ENCODE measurements at places on chromosomes 7 and 10. TPM values are rescaled to one million over a fixed set of nuclear protein-coding genes. Genes with fewer than 3 reads are reported as not detected.

DNA sequence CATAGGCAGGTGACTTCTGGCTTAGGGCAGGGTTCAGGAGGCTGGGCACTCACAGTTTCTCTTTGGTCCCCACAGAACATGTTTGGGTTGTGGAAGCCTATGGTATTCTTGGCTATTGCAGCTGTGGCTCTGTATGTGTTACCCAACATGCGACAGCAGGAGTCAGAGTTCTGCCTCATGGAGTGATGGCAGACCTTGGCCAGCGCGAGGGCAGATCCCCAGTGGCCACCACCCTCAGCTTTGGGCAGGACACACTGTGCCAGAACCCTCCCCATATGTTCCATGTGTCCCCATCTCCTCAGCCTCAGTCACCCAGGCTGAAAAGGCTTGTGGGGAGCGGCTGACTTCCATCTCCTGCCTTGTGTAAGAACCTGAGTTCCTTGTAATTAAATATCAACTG is 8.5 kb upstream of the FLNC start:
- no peak overlapping the region for H3K4me3 ChIP-seq
- no peak overlapping the region for H3K27ac ChIP-seq
- peaks cover 4% of the 10 kb centered on the region for H3K4me1 ChIP-seq
- no peaks in the 10 kb centered on the region for H3K36me3 ChIP-seq

GRCh38 chr10:109529258-109529657 is 394.1 kb downstream of the XPNPEP1 start:
- H3K4me1 ChIP-seq: no peaks in the 10 kb centered on the region
- no peak overlapping the region for H3K27ac ChIP-seq
- no peak for DNase-seq
- no peaks in the 10 kb centered on the region for H3K27me3 ChIP-seq

DNA sequence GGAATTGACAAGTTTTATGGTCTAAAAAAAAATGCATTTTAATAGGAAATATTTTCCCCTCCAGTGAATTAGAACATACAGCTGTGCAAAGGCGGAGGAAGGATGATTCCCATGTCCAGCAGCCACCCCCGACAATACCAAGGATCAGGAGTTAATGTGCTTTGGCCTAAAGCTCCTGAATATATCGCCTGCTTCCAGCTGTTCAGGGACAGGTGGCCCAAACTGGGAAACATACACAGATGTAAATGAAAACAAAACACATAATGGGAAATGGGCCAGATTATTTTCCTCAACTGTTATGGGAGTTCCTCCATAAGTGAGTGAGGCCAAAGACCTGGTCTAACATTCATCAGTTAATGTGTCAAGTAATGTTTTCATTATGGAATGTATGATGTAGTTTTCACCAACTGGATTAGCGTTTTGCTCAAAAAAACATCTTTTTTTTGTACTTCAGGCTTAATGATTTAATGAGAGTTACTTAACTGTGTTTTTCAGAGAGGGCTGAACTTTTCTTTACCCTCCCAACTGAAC is 55.1 kb upstream of the LAMB1 start:
- DNase-seq: no peak
- H3K4me3 ChIP-seq: no peak overlapping the region
- H3K36me3 ChIP-seq: no peaks in the 10 kb centered on the region
- no peaks in the 10 kb centered on the region for H3K4me1 ChIP-seq
- peaks cover 2% of the 10 kb centered on the region for H3K27me3 ChIP-seq
- no peak overlapping the region for H3K27ac ChIP-seq

GRCh38 chr7:133675510-133676218 is 422.8 kb downstream of the EXOC4 start:
- no peaks in the 10 kb centered on the region for H3K36me3 ChIP-seq
- no peak for DNase-seq
- H3K4me1 ChIP-seq: no peaks in the 10 kb centered on the region
- H3K27ac ChIP-seq: no peak overlapping the region

The CCL26 gene
- not detected for total RNA-seq

DNA sequence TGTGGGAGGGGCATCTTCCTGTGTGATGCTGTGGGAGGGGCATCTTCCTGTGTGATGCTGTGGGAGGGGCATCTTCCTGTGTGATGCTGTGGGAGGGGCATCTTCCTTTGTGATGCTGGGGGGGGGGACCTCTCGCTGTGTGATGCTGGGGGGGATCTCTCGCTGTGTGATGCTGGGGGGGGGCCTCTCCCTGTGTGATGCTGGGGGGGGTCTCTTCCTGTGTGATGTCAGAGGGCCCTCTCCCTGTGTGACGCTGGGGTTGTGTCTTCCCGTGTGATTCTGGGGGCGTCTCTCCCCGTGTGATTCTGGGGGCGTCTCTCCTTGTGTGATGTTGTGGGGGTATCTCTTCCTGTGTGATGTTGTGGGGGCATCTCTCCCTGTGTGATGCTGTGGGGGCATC is 27.9 kb upstream of the DPYSL4 start:
- H3K4me1 ChIP-seq: peaks cover 35% of the 10 kb centered on the region
- H3K27me3 ChIP-seq: no peaks in the 10 kb centered on the region
- no peak for DNase-seq
- H3K36me3 ChIP-seq: peaks cover 2% of the 10 kb centered on the region

The CHN2 gene
- 2.4 TPM for total RNA-seq

GRCh38 chr7:35831208-35831607 is 30.4 kb downstream of the SEPTIN7 start:
- peaks cover 60% of the 10 kb centered on the region for H3K36me3 ChIP-seq
- no peak for DNase-seq
- no peak overlapping the region for H3K4me3 ChIP-seq
- H3K27me3 ChIP-seq: no peaks in the 10 kb centered on the region
- H3K4me1 ChIP-seq: peaks cover 21% of the 10 kb centered on the region

The PPP1R9A gene
- not detected for total RNA-seq

- H3K27me3 ChIP-seq: peaks cover 3% of the 10 kb centered on the region
- peak overlapping the region; percentile 7 for H3K27ac ChIP-seq
- H3K4me3 ChIP-seq: no peak overlapping the region
- peaks cover 1% of the 10 kb centered on the region for H3K36me3 ChIP-seq
- H3K4me1 ChIP-seq: peaks cover 14% of the 10 kb centered on the region
Measured at GRCh38 chr10:8424555-8425211, 370.2 kb downstream of the GATA3 start.

The CRYGN gene
- 0.25 TPM for total RNA-seq

- H3K27me3 ChIP-seq: no peaks in the 10 kb centered on the region
- H3K36me3 ChIP-seq: no peaks in the 10 kb centered on the region
- no peak for DNase-seq
Measured at GRCh38 chr10:121296881-121297585, 301.2 kb downstream of the FGFR2 start.

DNA sequence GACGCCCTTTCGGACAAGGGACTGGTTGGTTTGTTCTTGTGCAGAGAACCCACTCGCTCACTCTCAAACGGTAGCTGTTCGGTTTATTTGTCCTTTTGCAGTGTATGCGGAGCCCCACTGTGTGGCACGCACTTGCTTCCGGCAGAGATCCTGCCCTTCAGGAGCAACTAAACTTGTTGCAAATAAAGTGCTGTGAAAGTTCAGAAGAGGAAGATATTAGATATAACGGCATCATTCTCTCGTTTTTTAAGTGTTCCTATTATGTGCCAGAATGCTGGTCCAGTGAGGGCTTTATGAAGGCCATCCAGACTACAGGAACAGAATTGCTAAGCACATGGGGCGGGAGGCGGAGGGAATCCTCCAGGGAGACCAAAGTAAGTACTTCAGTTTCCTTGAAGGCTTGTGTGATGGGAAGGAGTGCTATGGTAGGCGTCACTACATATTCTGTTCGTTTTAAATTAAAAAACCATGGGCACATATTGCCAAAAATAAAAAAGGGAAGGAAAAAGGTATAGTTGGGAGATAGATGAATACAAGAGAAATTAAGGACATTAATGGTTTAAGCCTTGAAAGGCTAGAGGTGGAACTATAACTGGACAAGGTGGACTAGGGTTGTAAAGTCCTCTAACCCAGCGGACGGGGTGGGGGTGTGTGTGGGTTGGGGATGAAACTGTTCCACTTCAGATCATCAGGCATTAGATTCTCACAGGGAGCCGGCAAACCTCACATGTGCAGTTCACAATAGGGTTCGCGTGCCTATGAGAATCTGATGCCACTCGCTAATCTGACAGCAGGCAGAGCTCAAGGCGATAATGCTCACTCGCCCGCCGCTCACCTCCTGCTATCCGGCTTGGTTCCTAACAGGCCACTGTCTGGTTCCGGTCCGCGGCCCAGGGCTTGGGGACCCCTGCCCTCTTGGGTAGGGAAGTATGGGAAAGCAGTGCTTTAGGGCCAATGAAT is 704 bp upstream of the ERLIN1 start:
- H3K27ac ChIP-seq: peak overlapping the region; percentile 97
- no peaks in the 10 kb centered on the region for H3K27me3 ChIP-seq
- H3K36me3 ChIP-seq: peaks cover 39% of the 10 kb centered on the region
- H3K4me3 ChIP-seq: peak overlapping the region; percentile 97
- peaks cover 64% of the 10 kb centered on the region for H3K4me1 ChIP-seq

GRCh38 chr7:132251327-132251659 is 325.0 kb downstream of the PLXNA4 start:
- no peak overlapping the region for H3K4me3 ChIP-seq
- H3K36me3 ChIP-seq: no peaks in the 10 kb centered on the region
- peaks cover 9% of the 10 kb centered on the region for H3K27me3 ChIP-seq
- H3K27ac ChIP-seq: no peak overlapping the region
- no peaks in the 10 kb centered on the region for H3K4me1 ChIP-seq

GRCh38 chr7:45923290-45923689 is 2.2 kb upstream of the IGFBP3 start:
- H3K4me3 ChIP-seq: peak overlapping the region; percentile 26
- peak; percentile 60 for DNase-seq

DNA sequence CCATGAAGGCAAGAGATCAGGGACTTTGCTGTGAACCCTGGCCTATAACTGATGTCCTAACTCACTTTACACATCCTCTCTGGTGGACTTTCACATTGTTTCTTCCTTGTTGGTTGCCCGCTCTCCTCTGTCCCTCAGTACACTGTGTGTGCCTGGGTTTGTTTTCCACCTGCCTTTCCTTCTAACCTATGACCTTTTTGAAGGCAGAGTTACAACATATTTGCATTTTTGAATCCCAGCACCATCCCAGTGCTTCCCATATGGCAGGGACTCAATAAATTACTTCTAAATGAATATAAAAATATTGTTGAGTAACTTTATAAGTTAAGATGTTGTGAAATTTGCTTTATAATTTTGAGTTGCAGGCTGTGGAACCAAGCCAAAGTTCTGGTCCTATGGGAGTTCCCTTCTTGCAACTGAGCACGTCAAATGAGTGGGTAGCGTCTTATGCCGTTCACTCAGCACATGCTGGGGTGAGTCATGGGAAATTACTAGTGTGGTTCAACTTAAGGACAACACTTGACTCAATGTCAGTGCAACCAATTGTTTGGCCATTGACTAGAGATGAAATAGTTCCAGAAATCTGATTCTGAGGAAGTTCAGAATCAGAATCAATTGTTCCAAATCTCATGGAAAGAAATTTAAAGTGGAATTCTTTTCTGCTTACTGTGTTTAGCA is 250.9 kb downstream of the TWIST1 start:
- H3K27ac ChIP-seq: no peak overlapping the region
- peaks cover 2% of the 10 kb centered on the region for H3K4me1 ChIP-seq
- H3K36me3 ChIP-seq: no peaks in the 10 kb centered on the region

The GPRIN2 gene
- total RNA-seq: not detected

The SPDYE16 gene
- 0.58 TPM for total RNA-seq

DNA sequence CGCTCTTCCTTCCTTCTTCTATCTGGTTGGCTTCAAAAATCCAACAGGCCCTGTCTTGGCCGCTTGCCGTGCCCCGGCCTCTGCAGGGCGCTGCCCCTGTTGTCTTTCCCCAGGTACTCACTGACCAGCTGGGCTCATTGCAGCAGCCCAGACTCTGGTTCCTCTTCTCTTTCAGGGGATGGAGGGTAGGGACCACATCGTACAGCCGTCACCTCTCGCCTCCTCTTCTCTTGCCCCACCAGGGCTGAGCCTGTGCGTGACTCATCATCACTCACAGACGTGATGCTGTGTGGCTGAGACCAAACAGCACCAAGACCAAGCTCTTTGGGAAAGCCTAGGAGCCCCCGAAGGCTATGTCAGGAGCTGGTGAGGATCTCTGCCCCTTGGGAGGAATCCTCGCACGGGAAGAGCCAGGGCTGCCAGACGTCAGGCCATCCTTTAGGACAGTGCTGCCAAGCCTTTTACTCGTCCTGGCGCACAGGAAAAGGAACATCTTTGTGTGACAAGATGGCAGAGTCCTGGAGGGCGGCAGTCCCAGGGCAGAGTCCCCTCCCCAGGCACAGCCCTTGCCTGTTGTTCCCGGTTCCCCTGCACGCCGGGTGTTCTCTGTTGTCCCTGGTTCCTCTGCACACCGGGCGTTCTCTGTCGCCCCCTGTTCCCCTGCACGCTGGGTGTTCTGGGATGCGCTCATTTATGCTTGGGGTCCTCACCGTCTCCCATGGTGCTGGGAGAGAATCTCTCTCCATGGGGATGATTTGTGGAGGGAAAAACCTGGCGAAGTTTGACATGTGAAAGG is 188.5 kb upstream of the SHH start:
- H3K4me1 ChIP-seq: peaks cover 31% of the 10 kb centered on the region
- no peak for DNase-seq
- no peak overlapping the region for H3K4me3 ChIP-seq
- H3K36me3 ChIP-seq: no peaks in the 10 kb centered on the region

The GLCCI1 gene
- 27.9 TPM for total RNA-seq

DNA sequence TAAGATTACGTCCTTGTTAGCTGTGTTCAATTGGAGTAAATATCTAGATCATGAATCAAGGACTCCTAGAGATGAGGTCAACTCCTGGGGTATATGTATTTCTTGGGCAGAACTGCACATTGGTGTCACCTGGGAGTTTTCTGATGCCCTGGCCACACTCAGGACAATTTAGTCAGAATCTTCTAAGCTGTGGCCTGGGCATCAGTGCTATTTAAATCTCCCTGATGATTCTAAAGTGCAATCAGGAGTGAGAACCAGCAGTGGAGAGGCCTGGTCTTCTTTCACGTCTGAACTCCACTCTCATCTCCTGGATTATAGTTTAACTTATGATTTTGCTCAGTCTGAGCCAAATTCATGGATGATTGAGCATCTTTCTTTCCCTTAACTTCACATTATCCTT is 218.0 kb downstream of the BMPER start:
- no peak overlapping the region for H3K27ac ChIP-seq
- H3K4me3 ChIP-seq: no peak overlapping the region
- H3K36me3 ChIP-seq: no peaks in the 10 kb centered on the region
- DNase-seq: no peak

The ZNF804B gene
- total RNA-seq: not detected

DNA sequence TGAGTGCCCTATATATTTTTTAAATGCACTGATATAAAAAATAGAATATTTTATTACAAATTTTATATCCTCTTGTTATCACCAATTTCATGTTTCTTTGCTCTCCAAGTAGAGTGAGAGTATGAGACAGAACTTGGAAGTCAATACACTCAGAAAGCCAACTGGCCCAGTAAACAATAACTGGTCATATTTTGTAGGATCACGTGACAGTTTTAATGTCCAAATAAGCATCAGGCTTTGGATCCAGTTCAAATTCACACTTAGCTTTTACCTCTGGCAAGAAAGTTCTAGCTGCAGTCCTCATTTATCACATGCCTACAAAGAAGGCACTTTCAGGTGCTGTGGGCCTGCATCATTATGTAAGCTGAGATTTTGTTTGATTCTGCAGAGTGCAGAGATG is 21.6 kb upstream of the TPK1 start:
- no peaks in the 10 kb centered on the region for H3K36me3 ChIP-seq
- H3K4me3 ChIP-seq: no peak overlapping the region
- H3K27ac ChIP-seq: no peak overlapping the region
- H3K27me3 ChIP-seq: no peaks in the 10 kb centered on the region
- no peaks in the 10 kb centered on the region for H3K4me1 ChIP-seq

The ACBD7 gene
- 8.1 TPM for total RNA-seq

- no peaks in the 10 kb centered on the region for H3K4me1 ChIP-seq
- H3K4me3 ChIP-seq: no peak overlapping the region
- H3K27me3 ChIP-seq: peaks cover 4% of the 10 kb centered on the region
- H3K36me3 ChIP-seq: no peaks in the 10 kb centered on the region
- no peak overlapping the region for H3K27ac ChIP-seq
- DNase-seq: no peak
Measured at GRCh38 chr10:116676118-116676517, 55.4 kb downstream of the PNLIPRP2 start.

Measured in activated CD4-positive, alpha-beta T cell treated with anti-CD3 and anti-CD28 coated beads, Interleukin-2, amount 10 ng/mL, durations not matched to agents 7 days and 5 days (primary cell).